HS-27A (cell line): ENCODE measurements at places on chromosomes 12 and 14.

DNA sequence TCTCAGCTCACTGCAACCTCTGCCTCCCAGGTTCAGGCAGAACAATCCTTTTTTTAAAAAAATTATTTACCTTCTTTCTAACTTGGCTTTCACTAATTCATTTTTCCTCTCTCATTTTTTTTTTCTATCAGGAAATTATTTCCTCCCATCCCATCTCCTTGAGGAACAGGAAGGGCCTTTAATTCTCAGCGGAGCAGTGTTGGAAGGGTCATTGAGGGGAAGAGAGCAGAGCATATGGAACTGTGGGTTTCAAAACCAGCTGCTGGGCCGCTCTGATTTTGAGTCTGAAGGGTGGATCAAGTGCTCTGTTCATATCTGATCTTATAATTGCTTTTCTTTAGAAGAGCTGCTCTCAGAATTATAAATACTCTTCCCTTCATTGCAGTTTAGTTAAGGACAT lies 29.0 kb downstream of the NUBPL start:
- no peak for DNase-seq

GRCh38 chr12:29551812-29552211 lies 54.3 kb upstream of the OVCH1 start:
- no peak for DNase-seq

- no peak for DNase-seq
These were observed 75.4 kb upstream of the PWP1 start for GRCh38 chr12:107610021-107610859.

DNA sequence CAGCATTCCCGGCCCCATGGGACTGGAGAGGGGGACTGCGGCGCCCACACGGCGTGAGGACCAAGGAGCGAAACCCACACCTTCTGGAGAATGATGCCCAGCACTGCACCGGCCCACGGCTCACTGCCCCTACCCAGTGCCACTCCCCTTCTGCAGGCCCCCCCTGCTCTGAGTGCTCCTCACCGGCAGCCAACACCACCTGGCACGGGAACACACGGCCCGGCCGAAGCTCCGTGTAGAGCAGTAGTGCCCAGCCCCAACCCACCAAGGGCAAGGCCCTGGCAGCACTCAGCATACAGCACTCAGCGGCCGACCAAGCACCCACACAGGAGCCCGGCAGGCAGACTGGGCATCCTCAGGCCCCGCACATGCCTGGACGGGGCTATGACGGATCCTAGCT lies 13.4 kb downstream of the BTBD6 start:
- DNase-seq = no peak

DNA sequence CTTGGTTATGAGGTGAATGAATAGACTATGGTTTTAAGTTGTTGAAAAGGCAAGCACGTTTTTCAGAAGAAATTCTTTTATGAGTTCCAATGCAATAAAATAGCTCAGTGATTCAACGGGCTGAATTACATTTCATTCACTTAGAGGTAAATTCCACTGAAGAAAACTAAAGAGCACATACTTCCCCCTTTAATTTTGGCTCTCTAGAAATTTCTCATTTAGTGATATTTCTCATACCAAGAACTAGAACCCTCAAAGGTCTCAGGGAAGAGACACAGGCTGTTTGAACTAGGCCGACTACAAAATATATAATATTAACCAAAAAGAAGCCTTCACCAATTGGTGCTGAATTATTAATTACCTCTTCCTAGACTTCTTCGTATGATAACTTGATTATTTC lies 68.6 kb downstream of the TAOK3 start:
- DNase-seq = no peak

DNA sequence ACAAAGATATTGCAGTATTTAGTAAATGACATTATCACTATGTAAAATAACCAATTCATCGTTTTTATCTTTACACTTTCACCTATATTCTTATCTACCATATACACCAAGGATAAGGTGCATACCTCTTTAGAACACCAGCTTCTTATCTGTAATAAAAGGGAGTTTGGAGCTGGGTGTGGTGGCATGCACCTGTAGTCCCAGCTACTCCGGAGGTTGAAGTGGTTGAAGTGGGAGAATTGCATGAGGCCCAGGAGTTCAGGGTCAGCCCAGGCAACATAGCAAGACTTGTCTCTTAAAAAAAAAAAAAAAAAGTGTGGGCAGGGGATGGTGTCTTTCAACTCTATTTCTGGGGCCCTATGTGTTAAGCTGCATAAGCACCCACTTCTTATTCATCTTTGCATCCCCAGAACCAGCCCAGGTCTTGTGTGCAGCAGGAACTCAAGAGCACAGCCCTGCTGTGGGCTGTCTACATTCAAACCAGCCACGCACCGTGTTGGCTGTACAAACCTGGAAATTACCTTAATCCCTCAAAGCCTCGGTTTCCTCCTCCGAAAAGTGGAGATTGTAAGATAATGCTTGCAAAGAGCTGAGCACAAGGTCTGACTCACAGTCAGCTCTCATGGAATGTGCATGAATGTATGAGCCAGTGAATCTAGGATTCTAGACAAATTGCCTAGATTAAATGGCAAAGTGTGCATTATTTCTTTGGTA lies 256.6 kb upstream of the FOXN3 start:
- peak; percentile 20 for DNase-seq

DNA sequence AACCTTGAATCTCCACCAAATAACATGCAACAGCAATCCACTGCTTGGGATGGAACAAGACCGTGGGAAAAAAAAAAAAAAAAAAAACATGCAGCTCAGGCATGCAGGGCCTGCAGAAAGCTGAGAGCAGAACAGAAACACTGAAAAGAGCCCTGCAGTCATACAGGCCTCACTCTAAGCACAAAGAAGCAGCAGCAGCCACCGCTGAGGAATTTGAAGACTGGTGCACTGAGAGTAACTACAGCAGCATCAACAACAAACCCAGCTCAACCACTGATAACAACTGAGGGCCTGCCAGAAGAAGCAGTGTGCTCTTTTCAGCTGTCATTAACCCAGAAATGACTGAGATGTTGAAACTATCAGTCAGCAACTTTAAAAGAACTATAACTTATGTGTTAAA lies 354.7 kb upstream of the TMTC1 start:
- no peak for DNase-seq

GRCh38 chr12:118193958-118194357 lies 58.0 kb downstream of the PEBP1 start:
- no peak for DNase-seq

DNA sequence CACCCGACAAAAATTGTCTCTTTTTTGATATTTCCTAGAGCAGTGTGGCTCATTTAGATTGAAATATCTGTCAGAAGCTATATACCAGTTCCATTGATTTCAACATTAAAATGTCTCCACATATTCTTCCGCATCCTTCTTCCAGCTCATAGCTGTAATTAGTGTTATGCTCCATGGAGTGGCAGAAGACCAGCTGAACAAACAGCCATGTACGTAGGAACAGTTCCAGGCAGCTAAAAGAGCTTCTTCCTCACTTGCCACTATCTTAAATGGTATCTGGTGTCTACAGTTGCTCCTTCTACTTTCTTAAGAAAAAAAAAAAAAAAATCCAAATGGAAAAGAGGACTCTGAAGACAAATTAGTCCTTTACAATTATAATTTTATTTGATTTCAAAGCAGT lies 848.0 kb downstream of the DIO2 start:
- DNase-seq = no peak

DNA sequence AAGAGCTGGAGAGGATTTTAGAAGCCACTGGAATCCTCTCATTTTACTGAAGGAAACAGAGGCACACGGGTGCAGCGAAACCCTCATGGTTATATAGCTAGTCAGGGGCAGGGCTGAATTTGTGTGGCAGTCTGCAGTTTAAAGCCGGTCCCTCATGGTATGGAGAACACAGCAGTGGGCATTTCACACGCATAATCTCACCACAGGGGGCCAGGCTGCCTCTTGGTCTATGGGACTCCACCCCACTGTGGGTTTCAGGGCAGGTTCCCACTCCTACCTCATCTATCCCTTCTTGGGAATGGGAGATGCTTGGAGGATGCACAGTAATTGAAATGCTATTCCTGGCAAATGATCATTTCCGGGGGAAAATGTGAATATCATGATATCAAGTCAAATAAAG lies 400.6 kb downstream of the RGS6 start:
- no peak for DNase-seq

GRCh38 chr14:103559766-103560165 lies 2.7 kb downstream of the BAG5 start:
- no peak for DNase-seq

DNA sequence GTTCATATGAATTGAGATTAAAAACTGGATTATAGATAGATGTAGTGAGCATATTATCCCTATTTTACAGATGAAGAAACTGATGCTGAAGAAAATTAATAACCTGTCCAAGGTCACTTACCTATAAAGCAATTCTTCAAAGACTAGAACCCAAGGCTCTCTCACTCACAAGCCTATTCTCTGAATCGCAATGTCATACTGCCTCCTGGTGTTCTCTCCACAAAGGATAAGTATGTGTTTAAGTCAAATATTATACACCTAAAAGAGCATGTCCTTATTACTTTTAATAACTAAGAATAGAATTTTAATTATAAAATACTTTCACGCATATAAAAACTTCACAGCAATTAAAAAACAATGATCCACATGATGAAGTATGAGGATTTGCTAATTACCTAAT lies 721.3 kb upstream of the USP15 start:
- DNase-seq = no peak

DNA sequence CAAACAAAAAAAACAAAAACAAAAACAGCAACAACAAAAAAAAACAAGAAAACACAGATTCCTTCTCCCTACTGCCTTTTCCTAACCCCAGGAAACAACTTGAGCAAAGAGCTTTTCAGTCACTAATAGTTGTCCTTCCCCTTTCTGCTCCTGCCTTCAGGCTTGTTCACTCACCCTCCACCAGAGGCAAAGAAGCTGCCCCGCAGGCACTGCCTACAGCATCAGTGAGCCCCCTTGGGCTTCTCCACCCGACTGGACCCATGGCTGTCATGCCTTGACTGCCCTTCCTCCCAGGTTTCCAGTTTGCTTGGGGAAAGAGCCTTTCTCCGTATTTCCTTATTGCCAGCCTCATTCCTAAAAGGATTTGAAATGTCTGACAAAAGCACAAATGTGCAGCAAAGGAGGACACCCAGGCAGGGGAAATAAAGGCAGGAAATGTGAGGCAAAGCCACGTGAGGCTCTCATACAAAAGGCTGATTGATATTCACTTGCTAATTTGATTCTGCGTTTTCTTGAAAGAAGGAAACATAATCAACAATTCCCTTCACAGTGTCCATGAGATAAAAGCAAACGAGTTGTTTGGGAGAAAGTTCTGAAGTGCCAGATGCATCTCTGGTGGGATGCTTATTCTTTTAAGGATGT lies 85.7 kb downstream of the GPATCH2L start:
- no peak for DNase-seq

DNA sequence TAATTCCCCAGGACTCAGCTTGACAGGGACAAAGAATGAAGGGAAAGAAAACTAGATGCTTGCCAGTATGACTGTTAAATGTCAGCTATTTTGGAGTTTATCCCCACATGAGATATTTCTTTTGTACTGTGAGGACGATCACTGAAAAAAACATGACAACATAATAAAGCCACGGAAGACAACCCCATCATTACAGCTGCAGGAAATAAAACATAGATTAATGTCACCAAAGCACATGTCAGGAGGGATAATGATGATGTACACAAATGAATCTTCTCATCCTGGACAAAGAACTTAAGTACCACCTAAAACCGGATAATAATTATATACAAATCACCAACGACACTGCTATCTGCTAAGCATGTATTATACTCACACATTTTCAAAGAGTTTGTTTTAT lies 84.6 kb upstream of the GRIP1 start:
- no peak for DNase-seq

DNA sequence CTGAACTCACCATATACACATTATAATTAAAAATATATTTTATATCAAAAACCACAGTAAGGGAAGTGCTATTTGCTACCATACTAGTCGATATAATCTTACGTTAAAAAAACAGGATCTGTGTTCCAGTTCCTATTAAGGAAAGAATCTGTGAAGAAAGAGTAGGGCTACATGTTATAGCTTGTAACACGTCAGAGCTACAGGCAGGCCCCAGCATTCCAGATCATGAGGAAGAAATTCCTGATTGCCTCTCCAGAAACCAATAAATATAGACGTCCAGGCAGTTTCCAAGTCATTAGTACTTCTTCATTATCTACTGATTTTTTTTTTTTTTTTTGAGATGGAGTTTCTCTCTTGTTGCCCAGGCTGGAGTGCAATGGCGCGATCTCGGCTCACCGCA lies 20.6 kb downstream of the SGPP1 start:
- DNase-seq = no peak

- DNase-seq = no peak
These were observed 53.7 kb downstream of the KCNC2 start for GRCh38 chr12:75155962-75156361.

- DNase-seq = no peak
These were observed 162.2 kb downstream of the STXBP6 start for GRCh38 chr14:24887623-24888304.

DNA sequence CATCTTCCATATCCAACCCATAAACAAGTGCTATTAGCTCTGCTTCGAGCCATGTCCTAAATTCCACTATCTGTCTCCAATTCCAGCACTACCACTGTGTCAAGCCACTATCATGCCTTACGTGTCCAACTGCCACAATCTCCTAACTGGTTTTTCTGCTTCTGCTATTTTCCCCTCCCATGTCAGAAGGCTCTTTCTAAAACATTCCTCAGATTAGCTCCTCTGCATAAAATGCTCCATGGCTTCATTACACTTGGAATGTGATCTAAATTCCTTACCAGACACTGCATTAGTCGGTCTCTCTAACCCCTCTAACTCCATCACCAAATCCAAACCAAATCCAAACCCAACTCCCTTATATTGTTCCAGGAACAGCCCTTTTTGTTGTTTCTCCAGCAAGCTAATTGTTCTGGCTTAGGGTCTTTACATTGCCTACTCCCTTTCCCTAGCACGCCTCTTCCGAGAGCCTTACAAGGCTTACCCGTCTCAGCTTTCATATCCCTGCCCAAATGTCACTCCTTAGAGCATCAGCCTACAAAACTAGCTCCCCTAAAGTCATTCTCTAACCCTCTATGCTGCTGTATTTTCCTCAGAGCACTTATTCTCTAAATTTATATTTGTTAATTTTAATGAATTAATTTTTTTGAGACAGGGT lies 139.7 kb downstream of the HELB start:
- DNase-seq = no peak
